ENCODE measurements at places on chromosomes 3 and 15.

DNA sequence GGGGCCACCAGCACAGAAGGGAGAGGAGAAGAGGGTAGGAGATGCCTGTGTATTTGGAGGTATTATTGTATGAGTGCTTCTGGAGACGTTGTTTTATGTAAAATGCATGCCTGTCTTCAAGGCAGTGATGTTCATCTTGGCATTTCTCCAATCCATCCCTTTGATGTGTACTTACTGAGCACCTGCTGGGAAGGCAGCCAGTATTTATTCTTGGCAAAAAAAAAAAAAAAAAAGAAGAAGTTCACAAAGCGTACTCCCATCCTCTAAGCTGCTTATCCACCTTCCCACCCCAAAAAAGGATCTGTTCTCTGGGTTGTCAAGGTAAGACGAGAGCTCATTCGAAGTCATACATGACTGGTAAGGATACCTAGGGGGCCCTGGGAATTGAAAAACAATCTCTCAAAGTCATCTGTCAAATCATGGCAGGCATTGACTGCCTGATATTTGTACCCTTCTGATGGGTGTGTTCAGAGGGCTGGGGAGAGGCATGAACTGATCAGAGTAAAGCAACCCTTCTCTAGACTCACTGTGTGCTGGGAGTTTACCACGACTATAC, 30.0 kb upstream of the SLC6A1 start:
- no peak for DNase-seq

DNA sequence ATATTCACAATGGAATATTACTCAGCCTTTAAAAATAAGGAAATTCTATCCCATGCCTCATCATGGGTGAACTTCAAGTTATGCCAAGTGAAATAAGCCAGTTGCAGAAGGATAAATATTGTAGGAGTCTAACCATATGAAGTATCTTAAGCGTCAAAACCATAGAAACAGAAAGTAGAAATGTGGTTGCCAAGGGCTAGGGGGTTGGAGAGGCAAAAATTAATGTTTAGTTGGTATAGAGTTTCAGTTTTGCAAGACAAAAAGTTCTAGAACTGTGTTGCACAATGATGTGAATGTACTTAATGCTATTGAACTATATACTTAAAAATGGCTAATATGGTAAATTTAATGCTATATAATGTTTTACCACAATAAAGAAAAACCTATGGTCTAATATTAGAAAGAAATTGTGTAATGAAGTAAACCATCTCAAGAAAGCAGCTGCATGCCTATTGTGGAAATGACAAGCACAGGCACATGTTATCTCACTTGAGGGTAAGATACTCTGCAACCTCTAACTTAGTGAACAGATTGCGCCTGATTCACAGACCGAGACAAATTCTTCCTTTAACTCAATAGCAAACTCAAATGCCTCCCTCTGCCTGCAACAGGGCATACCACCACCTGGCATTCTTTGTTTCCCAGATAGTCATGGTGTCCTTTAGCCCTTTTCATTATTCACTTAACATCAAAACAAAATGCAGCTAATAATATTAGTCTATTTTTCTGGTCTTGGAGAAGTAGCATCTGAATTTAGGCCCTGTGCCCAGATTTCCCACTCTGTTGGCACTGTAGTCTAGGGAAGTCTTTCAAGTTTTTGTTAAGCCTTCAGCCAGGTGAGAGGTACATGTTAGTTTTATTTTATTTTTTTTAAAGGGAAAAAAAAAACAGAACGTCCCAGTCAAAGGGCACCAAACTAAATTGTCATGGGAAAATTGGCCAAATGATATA, 80.2 kb upstream of the ACP3 start:
- DNase-seq: no peak

- DNase-seq: peak; percentile 69
Measured at GRCh38 chr3:197750396-197750831, 731 bp downstream of the FYTTD1 start.

DNA sequence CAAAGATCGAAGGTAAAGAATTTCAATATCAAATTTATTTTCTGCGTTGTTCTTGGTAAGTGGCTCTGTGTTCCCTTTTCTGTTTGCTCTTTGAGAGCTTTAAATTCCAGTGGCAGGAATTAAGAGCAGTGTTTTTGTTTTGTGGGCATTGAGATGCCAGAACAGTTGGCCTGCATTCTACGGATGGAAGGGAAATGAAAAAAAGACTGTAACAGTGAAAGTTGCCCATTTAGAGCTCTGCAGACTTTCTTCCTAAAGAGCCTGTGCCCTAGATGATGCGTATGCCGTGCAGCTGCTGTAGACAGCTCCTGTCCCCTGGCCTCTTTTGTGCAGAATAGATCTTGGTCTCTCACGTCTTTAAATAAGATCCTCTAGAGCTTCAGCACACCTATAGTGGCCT, 58.8 kb downstream of the KAT2B start:
- DNase-seq: no peak

- DNase-seq: no peak
Measured at GRCh38 chr15:56640549-56640948, 92.8 kb downstream of the ZNF280D start.

DNA sequence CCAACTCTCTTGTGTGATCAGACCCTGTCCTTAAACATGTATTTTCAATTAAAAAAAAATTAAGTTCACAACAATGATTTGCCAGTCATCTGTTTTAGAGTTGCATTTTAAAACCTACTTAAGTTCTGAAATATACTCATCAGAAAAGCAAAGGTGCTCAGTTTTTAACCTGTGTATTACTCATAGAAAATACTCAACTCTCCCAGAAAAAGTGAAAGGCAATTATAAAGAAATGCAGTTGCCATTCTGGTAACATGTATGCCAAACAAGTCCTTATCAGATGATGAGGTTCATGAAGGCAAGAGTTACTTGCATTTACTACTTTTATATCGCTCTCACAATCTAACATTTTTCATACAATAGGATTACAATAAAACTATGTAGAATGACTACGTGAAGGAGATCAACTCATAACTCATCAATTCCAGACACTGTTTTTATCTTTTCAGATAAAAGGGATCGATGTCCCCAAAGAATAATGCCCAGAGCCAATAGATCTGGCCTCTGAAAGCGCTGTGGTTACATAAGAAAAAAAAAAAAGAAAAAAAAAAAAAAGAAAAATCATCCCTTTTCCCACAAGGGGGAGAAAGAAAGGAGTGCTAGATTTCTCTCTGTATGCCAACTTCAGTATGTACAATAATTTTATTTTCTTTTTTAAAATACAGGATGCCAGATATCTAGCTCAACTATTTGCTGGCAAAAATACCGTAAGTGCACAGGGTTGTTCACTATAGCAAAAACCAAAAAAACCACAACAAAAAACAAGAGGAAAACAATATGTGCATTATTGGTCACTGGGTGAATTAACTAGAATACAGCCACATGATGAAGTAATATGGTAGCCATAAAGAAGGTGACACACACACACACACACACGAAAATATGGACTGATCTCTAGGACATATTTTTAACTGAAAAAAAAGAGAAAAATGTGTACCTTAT, 137.4 kb downstream of the NR1I2 start:
- DNase-seq: no peak

DNA sequence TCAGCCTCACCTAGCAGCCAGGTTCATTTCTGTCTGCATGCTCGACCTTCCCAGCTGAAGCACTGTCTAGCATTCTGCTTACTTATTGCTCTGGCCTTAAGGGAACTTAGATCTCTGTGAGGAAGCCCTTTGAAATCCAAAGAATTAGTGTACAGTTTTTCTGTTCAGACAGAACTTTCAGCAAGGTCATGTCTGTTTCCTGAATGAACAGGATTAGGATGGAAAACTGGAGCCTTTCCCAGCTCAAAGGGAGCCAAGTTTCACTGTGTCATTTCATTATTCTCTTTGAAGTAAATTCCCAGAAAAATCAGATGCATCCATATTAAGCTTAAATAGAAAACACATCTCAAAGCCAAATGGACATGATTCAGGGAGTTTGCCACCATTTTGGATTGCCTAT, 457.3 kb upstream of the KCNMB2 start:
- no peak for DNase-seq

- DNase-seq: no peak
Measured at GRCh38 chr3:48475188-48475587, 28.7 kb downstream of the ATRIP start.

DNA sequence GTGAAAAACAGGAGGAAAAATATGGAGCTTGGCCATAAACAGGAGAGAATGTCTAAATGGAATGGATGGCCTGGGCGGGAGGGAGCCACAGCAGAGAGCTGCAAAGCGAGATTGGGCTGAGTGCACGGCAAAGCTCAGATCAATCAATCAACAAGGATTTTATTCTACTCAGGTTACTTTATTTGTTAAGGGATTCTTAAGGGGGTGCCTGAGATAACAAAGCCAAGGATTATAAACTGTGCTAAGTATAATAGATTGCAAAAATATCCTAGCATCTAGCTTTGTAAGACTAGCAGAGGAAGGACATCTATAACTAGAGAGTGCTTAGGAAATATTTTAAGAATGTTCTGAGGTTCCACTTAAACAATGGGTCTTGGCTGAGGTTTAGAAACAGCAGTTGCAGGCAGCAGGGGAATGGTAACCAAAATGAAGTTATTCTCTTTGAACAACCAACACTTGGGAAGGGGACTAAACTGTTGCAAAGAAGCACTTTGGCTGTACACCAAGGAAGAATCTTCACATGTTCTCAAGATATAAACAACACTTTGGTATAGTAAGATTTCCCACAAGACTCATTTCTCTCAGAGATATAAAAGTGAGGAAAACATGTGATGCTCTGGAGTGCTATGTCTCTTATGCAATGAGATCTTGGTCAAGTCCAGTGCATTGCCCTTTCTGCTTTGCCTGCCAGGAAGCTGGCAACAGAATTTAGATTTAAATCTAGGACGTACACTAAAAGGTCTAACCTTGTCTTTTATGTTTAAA, 35.5 kb downstream of the TMEM212 start:
- no peak for DNase-seq

DNA sequence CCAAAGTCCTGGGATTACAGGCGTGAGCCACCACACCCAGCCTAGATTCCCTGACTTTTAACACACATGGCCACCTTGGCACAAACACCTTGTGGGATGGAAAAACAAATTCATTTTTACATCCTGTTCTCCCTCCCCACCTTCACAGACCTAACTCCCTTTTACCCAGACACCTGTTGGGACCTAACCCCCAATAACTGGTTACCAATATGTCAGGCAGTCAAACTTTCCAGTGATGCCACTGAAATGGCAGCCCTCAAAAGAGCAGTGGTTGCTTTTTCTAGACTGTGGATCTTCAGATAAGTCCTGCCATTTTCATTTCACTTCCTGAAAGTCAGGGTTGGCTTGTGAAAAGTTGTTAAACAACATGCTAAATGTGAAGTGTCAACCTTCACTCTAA, 34.9 kb downstream of the SIN3A start:
- no peak for DNase-seq

GRCh38 chr3:139534992-139535879, 4.3 kb downstream of the RBP1 start:
- DNase-seq: no peak
